AG04449 (cell line): ENCODE measurements at places on chromosomes 7 and 10.
A peak's percentile ranks its signal among the peaks of the same experiment; 100 is the strongest.

DNA sequence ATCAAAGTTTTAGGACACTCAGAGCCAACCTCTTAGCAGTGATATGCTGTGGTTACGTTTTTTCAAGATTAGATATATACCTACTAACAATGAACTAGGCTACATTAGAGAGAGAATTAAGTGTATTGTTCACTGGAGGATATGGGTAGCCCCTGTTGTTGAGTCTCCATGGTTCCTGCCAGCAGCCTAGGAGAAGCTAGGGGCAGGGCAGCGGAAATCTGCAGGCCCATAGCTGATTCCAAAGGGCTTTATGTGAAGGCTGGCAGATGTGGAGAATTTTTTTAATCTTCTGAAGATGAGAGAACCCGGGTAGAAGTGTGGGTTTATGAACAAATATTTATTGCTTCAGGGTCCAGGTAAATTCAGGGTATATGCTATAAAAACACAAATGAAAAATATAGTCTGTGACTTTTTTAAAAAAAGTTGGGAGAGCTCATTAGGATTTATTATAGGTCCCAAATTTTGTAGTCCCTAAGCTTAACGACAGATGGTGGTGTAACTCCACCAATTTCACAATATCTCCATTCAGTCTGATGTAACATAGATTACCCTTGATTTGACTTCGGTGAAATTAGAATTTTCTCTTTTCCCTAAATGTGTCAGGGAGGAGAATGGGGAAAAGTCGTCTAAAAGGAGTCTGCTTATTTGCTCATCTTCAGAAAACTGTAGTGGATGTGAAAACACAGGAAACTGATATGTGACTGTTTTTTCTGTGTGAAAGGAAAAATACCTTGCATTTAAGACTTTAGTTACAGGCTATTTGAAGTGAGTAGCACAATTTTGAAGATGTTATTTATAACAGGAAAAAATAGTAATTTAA, 163.0 kb upstream of the PPP1R3A start:
- peak; percentile 7 for DNase-seq

DNA sequence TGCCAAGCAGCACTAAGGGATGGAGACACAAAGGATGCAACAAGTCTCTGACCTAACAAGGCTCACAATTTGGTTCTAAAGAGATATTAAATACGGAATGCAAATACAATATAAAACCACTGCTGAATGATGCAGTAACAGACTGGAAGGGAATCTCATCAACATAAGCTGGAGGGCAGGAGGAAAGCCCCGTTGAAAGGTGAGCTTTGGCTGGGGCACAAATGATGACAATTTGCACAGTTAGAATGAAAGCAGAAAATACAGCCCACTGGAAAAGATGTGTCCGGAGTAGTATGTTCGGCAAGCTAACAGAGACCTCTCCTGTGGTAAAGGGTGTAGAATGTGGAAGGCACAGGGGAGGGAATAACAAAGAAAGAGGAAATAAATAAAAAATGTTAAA, 26.1 kb downstream of the PAXIP1 start:
- DNase-seq: no peak

DNA sequence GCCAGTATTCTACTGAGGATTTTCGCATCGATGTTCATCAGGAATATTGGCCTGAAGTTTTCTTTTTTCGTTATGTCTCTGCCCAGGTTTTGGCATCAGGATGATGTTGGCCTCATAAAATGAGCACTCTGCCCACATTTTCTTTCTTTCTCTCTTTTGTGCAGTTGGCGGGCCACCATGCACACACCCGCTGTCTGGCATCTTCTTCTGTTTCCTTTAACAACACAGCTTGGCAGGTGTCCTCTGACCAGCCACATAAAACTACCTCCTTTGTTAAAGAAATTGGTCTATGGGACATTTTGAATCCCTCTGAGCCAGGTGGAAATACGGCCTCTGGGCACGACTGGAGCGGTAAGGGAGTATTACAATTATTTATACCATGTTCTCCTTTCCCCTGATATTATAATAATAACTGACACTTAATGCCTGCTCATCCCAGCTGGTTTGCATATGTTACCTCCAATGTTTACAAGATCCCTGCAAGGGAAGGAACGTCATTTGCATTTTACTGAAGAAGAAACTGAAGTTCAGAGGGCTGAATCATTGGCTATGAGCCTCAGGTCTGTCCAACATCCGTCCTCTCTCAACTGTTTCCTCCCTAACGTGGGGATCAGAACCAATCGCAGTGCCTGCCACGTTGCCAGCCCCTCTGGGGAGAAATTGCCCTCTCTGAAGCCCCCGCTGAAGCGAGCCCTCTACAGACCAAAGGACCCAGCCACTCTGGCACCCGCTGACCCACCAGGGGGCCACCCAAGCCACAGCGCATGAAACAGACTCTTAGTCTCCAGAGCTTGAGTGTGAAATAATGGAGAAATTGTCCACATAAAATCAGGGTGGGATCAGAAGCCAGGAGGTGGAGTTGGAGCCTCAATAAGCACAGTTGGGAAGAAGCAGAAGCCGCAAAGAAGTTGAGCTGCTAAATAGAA, 125.0 kb upstream of the FOXK1 start:
- DNase-seq: no peak

GRCh38 chr7:26022982-26023381, 129.0 kb upstream of the NFE2L3 start:
- DNase-seq: no peak

DNA sequence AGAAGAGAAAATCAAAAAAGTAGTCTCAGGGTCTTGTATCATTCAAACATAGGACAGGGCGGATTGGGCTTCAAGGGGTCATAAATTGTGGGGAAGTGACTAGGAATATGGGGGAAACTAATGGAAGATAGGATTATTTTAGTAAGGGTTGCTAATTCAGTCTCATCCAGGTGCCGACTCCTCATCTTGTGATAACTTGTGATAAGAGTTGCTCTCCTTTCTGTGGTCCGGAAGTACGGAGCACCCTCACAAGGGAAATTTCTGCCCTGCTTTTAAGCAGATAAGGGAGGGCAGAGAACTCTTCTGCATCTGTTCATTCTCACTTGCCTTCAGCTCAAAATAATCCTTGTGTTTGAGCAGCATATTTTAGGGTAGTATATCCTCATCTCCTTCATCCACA, 436.4 kb upstream of the LRGUK start:
- no peak for DNase-seq

DNA sequence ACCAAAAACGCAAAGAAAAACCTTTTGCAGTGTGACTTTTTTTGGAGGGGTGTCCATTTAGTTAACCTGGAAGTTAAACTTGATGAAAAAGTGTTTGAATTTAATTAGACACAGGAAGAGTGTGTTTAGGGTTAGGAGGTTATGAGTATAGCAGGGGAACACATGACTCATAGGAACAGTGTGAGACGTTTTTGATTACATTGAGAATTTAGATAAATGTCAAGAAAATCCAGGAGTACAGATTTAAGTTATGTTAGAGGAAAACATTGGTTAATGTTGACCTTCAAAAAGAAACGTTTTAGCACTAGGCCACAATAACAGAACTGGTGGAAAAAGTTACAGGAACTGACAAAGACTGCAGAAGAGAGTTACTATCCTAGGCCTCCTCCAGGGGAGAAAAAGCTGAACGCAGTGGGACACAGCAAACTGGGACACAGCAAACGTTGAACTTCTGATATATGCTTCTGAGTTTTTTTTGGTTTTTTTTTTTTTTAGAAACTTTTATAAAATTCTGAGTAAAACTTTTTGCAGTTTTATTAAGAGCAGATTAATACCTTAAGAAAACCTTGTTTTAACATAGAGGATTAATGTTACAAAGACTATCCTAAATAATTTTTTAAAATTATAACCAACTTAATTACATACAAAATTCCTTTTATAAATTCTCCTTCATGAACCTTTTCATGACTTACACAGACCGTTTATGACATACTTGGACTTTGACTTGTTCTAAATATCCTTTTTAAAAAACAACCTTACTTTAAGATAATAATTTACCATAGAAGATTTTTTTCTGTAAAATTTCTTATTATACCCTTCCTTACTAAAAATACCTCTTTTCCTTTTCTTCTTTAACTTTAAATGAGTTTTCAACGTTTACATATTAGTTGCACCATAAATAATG, 22.2 kb downstream of the LANCL2 start:
- no peak for DNase-seq

DNA sequence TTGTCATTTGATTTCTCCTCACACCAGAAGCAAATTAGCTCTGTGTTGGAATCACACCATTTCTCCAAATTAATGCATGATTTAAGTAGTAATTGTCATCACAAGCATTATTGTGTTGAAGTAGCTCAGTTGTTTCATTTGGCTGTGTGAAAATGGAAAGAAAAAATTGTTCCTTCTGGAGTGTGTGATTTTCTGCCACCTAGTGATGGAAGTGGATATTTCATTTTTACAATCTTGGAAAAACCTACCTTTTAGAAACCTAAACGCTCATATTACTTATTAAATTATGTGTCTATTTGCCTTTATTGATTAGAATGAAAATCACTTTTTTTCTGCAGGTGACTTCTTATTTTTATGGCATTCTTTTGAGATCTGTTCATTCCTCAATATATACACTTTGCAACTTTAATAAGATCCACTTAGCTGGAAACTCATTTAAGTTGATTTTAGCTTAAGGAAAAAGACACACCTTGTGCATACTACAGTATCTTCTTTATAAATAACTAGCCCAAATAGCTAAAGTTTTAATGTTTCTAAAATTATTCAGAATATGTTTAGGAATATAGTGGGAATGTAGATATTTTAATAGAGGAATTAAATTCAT, 50.0 kb downstream of the SRI start:
- no peak for DNase-seq

GRCh38 chr10:29241925-29242324, 46.9 kb upstream of the LYZL1 start:
- no peak for DNase-seq

DNA sequence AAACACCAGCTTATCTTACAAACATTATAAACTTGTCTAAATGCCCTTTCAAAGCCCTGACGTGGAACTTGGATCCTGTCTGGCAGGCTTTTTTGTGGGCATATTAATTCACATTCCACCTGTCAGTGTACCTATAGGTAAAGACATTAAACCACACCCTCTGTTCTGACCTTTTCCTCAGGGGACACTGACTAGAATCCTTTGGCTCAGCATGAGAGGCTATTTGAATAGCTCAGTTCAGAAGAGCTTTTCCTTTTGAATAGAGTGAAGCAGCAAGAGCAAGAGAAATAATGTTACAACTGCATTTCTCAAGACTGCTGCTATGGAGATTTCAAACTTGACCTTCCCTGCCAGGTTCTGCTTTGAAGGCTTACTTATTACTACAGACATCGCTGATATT, 76.9 kb downstream of the CYP51A1 start:
- no peak for DNase-seq

GRCh38 chr7:130732980-130733930, 752 bp downstream of the KLF14 start:
- no peak for DNase-seq

GRCh38 chr7:101420436-101420835, 57.8 kb downstream of the COL26A1 start:
- no peak for DNase-seq

GRCh38 chr10:13329565-13329964, 18.5 kb downstream of the SEPHS1 start:
- no peak for DNase-seq

DNA sequence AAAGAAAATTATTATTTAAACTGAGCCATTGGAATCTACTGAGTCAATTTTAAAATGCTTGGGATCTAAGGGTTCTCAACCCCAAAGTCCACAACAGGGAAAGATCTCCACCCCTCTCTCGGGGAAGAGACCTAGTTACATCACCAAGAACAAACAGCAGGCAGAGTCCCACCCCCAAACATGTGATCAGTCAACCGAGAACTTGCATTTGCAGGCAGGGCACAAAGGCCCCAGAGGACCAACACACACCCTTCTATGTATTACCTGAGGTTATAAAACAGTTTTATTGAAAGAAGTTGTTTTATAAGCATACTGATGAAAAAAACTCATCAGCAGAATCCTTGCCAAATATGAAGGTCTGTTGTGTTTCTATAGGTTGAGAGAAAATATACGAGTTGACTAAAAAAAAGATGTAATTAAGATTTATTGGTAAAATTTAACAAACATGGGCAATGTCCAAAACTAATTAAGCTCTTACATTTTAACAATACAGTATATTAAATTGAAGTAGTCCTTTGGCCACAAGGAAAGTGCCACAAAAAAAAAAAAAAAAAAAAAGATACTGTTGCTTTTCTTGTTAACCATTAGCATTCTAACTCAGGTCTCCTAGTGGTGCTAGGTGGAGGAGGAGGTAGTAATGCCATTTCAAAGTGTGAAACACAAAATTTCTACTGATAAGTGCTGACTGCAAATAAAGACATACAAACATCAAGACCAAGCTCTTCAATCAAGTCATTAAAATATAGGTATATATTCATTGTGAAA, 975 bp upstream of the USP54 start:
- DNase-seq: no peak

DNA sequence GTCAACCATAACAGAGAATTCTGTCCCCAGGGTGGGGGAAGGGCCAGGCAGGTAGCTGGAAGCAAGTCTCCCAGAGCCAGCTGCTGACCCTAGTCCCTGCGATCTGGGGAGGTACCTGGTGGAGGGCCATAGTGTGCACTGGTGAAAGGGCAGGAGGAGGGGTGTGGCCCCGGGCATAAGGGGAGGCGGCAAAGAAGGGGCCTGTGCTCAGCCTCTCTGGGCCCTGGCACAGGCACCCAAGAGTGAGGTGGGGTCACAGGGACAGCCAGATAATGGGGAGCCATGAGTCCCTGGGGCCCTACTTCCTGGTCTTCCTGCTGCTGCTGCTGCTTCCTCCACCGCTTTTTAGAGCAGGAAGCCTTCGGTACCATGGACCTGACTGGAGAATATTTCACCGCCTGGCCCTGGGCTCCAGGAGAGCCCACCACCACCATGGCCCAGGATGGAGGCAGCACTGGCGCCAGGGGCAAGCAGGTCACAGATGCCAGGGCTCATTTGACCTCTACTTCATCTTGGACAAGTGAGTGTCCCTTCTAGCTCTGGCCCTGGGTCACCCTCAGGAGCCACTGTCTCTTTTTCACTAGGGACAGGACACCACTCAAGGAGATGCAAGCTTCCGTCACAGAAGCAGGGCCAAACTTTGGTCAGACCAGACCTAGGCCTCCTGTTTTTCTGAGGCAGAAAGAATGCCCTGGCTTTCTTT, at the start of gene ANTXRL:
Gene ANTXRL, plus strand, starts transcription at position 7 of the 703 bp plus-strand sequence. Its CDS starts 266 bp downstream, at position 273.
- DNase-seq: no peak

- DNase-seq: peak; percentile 7
These were observed 31.9 kb upstream of the SGCE start for GRCh38 chr7:94687810-94688209.

DNA sequence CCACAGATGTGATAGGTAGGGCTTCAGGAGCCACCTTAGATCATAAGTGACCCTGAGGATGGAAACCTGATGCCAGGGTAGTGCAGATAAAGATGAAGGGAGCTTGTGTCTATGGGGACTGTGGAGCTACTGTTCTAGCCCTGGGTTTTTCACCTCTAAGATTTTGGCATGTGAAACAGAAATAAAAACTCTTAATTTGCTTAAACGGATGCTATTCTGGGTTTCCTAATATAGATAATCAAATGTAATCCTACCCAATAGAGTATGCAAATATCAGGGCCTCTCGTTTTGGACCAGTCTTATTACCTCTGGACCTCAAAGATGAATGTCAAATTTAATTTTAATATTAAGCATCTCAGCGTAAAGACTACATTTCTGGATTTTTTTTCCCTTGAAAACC, 49.3 kb downstream of the ABCB4 start:
- no peak for DNase-seq
